ENCODE measurements at places on chromosomes 4 and X. TPM values are rescaled to one million over a fixed set of nuclear protein-coding genes. Genes with fewer than 3 reads are reported as not detected.

Gene PDZD4
- total RNA-seq = 2.7 TPM

Gene RAB40A
- not detected for total RNA-seq

Gene EVC
- total RNA-seq = 12.1 TPM

Gene BANK1
- 0.78 TPM for total RNA-seq

Gene KLB
- 0.13 TPM for total RNA-seq

Gene WWC2
- 16.6 TPM for total RNA-seq

Gene DIPK2B
- not detected for total RNA-seq

Gene GPRASP1
- total RNA-seq = 0.47 TPM

Gene SLC34A2
- not detected for total RNA-seq

Gene POF1B
- 2.9 TPM for total RNA-seq

Gene SLITRK2
- 0.01 TPM for total RNA-seq

Gene CPLX1
- total RNA-seq = 0.57 TPM

Gene MAGIX
- 3.7 TPM for total RNA-seq

Gene PRR32
- not detected for total RNA-seq

Gene PHEX
- total RNA-seq = 0.44 TPM

Gene NALF2
- total RNA-seq = 5.2 TPM

Gene CNOT6L
- 6.9 TPM for total RNA-seq

Gene CENPE
- total RNA-seq = 9.0 TPM

Gene DMRTC1B
- total RNA-seq = 0.09 TPM

Gene ASMT
- total RNA-seq = 0.74 TPM

Gene SPANXA1
- total RNA-seq = not detected

Gene DUSP21
- total RNA-seq = not detected

Gene APBB2
- total RNA-seq = 8.0 TPM

Gene YIPF6
- 33.6 TPM for total RNA-seq

Gene LRIT3
- total RNA-seq = 0.06 TPM

Gene PNMA6A
- total RNA-seq = 4.5 TPM

Gene SPANXC
- total RNA-seq = 0.78 TPM

Gene SATL1
- 0.05 TPM for total RNA-seq

Gene USP51
- 0.65 TPM for total RNA-seq

Gene INPP4B
- total RNA-seq = 5.0 TPM

Gene FAT1
- total RNA-seq = 187 TPM

Gene ZCCHC4
- total RNA-seq = 4.6 TPM

Gene GRPR
- total RNA-seq = 0.08 TPM

Gene DCAF8L2
- total RNA-seq = not detected

Gene UGT2B7
- total RNA-seq = 0.16 TPM

Gene TGIF2LX
- not detected for total RNA-seq

Gene PTPN13
- 5.1 TPM for total RNA-seq

Gene PASD1
- not detected for total RNA-seq

Gene USP17L19
- total RNA-seq = not detected

Gene BEX1
- not detected for total RNA-seq

Gene TCEANC
- 0.63 TPM for total RNA-seq

Gene MAGEA1
- total RNA-seq = 0.16 TPM

Gene TMEM31
- total RNA-seq = not detected

Gene CCNA2
- 49.1 TPM for total RNA-seq
